MCF 10A (cell line): ENCODE measurements at places on chromosomes 4 and X. TPM values are rescaled to one million over a fixed set of nuclear protein-coding genes. Genes with fewer than 3 reads are reported as not detected.

The CT55 gene
- not detected in 2 replicates for total RNA-seq

The F11 gene
- total RNA-seq = not detected in 2 replicates

The NLGN3 gene
- 0.42 and 0.44 TPM in 2 replicates for total RNA-seq

The DNAAF6 gene
- not detected in 2 replicates for total RNA-seq

The WAS gene
- 0.37 and 0.96 TPM in 2 replicates for total RNA-seq

The KCNE5 gene
- total RNA-seq = 0.64 and 1.4 TPM in 2 replicates

The TCEAL6 gene
- not detected in 2 replicates for total RNA-seq

The HAND2 gene
- total RNA-seq = not detected in 2 replicates

The RHOXF1 gene
- not detected in 2 replicates for total RNA-seq

The TSC22D3 gene
- 115 and 124 TPM in 2 replicates for total RNA-seq

The LONRF3 gene
- total RNA-seq = 1.0 and 1.4 TPM in 2 replicates

The GPR34 gene
- not detected in 2 replicates for total RNA-seq

The GLRA3 gene
- not detected in 2 replicates for total RNA-seq

The RAB39B gene
- total RNA-seq = 5.0 and 6.0 TPM in 2 replicates

The TRAM1L1 gene
- 0.75 and 0.76 TPM in 2 replicates for total RNA-seq

The CD38 gene
- not detected in 2 replicates for total RNA-seq

The BEND2 gene
- total RNA-seq = not detected in 2 replicates

The ODAM gene
- not detected in 2 replicates for total RNA-seq
